ENCODE measurements at places on chromosomes 11 and 22.

DNA sequence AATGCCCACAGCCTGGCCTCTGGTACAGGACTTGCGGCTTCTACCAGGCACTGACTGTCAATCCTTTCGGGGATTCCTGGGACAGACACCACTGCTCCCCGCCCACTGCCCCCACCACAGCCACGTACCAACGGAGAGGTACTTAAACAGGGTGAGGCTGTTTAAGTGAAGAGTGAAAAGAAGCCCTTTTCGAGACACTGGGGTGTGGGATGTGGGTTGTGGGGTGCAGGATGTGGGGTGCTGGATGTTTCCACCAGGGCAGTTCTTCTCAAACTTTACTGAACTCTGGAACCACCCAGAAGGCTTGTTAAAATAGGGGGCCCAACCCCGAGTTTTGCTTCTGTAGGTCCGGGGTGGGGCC lies 34.2 kb upstream of the PRR5 start:
- DNase-seq, result no peak

- DNase-seq, result no peak
Measured at GRCh38 chr11:110038201-110038600, 55.0 kb upstream of the ZC3H12C start.

GRCh38 chr22:34579519-34579918 lies 486.4 kb upstream of the ISX start:
- DNase-seq, result no peak

DNA sequence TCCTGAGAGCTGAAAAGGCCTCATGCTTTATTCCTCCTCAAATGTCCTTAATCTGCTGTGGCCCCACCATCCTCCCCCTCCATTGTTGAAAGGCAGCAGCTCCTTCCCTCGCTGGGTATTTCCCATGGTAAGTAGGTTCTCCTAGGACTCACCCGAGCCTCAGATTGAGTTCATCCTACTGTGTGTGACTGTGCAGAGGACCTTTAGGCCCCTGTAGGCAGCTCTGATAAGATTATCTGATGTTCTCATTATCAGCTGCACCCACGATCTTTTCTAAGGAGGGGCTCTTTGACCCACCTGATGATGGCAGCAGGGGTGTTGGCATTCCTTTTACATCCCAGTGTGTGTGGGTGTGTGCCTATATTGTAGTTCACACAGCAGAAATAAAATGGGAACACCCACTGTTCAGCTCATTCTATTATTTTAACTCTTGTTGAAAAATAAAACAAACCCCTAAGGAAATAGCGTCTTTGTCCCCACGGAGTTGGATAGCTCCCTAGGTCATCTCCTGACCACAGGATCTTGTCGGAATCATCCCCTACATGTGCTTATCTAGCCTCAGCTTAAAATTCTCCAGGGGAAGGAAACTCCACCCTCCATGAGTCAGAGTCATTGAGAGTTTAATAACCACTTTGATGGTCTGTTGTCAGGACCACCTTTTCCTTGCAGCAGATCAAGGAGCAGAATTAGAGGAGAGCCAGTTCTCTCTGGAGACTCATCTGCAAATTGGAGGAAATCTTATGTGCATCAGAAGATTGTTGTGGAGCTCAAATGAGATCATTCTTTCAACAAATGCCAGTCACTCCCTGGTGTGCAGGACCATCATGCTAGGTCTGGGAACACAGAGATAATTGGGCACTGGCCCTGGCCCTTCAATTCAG lies 19.3 kb downstream of the ENDOD1 start:
- no peak for DNase-seq

DNA sequence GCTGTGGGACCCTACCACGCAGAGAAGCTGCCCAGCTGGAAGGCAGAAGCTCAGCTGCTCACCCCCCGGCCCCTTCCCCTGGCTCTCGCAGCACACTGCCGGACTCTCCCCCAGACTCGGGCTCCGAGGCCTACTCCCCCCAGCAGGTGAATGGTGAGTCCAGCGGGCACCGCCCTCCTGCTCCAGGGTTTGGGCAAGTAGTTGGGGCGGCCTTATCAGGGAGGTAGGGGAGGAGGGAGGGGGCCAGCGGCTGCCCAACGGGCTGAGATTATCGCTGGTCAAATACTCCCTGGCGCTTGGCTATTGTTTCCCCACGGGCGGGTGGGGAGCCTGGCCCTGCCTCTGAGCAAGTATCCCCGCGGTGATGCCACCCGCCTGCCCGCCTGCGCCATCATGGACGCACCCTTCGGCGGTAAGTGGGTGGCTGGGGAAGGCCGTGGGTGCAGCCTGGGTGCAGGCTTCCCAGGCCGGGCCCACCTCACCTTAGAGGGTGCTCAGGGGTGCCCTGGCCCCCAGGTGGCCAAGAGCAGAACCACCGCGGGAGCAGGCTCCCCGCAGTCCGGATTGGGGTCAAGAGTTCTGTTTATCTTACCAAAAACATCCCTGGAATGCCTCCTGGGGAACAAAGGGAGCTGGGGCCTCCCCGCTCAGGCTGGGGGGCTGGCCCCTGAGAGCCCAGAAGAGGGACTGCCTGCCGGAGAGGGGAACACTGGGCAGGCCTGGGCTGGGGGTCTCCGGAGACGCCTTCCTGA lies 16.9 kb downstream of the MYRF start:
- DNase-seq, result no peak

- DNase-seq, result no peak
Measured at GRCh38 chr11:9669954-9670353, 6.1 kb downstream of the SWAP70 start.

DNA sequence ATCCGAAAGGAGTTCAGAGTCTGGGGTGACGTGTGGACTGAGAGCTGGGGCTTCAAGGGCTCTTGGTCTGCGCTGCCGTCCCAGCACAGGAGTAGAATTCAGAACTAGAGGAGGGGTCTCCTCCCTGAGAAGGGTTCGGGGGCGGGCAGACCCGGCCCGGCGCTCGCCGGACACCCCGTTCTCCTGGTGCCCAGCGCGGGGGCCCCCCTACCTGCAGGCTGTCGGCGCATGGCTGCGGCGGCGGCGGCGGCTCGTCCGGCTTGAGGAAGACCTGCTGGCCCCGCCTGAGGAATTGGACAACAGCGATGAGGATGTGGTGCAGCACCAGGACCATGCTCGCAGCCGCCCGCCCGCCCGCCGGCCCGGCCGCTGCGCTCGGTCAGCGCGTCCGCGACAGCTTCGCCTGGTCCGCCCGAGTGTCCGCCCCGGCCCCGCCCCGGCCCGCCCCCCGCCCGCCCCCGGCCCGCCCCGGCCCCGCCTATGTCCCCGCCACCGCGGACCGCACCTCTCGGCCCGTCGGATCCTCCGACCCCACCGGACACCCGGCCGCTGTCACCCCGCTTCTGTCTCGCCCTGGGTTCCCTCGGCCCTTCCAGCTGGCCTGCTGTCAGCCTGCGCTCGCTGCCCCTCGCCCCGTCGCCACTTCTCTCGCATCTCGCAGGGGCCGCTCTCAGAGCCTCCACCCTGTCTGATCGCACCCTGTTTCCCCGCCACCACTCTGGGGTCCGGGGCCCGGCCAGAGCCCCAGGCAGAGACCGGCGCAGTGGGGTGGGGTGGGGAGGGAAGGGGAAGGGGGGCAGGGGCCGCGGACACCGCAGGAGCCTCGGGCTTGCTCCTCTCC lies 32.0 kb downstream of the PDE2A start:
- peak; percentile 71 for DNase-seq

DNA sequence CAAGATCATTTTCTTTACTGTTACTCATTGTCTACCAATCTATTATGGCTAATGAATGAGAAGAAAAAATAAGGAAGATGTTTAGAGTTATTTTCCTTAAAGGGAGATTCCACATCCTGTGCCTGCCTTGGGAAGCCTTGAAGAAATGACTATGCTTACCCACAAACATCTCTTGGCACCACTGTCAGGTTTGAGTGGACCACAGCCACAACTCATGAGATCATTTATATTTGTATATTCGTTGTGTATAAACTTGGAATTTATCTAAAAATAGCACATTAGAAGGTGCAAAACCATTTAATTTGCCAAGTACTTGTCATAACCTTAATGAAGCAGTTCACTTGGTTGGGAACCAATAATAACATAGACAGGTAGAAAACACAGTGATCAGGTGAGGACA lies 740.8 kb downstream of the DLG2 start:
- DNase-seq, result no peak

DNA sequence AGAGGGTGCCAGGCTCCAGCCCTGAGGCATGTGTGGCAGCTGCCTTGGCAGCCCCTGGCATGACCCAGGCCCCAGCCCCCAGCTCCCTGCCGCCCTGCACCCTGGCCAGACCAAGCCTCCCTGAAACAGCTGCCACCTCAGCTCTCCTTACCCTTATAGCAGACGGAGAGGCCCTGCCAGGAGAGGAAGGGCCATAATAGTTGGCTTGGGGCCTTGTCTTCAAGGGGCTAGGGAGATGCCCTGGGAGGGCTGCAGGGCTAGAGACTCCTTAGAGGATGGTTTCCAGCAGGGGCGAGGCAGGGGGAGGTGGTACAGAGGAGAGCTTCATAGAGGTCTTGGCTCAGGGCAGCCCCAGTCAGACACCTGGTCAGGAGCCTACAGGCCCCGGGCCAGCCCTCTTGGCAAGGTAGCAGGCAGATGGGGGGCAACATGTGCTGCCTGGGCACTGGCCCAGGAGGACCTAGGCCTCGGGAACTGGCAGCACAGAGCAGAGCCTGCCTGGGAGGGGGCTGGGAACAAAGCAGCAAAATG lies 13.0 kb downstream of the SMTN start:
- DNase-seq, result peak; percentile 90

- DNase-seq, result no peak
Measured at GRCh38 chr11:76955459-76956114, 78.6 kb upstream of the B3GNT6 start.

- no peak for DNase-seq
Measured at GRCh38 chr22:26477341-26477731, 6.2 kb downstream of the HPS4 start.

DNA sequence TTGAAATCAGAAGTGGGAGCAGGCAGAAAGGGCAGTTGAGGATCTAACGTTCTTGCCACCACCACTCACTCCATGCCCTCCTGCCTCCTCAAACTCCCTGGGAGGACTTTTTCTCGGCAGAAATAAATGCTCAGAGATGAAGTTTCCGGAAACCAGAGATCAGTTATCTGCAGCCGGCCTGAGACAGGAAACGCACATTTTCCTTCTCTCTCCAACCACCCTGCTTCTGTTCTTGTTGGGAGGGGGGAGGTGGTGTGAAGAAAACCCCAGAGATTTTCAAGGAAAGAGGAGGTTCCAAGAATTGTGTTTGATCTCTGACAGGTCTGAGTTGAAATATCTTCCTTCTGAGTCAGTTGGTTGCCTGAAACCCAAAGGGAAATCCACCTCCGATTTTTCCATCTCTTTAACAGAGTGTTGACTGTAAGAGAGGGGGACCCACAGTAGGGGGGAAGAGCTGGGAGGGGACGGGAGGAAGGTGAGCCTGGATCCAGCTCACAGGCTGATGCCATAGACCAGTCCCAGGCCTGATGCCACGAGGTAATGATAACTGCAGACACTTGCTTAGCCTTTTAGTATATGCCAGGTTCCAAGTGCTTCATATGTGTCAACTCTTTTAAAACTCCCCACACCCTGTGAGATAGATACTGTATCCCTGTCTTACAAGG lies 100.8 kb downstream of the TRAF6 start:
- DNase-seq, result no peak

DNA sequence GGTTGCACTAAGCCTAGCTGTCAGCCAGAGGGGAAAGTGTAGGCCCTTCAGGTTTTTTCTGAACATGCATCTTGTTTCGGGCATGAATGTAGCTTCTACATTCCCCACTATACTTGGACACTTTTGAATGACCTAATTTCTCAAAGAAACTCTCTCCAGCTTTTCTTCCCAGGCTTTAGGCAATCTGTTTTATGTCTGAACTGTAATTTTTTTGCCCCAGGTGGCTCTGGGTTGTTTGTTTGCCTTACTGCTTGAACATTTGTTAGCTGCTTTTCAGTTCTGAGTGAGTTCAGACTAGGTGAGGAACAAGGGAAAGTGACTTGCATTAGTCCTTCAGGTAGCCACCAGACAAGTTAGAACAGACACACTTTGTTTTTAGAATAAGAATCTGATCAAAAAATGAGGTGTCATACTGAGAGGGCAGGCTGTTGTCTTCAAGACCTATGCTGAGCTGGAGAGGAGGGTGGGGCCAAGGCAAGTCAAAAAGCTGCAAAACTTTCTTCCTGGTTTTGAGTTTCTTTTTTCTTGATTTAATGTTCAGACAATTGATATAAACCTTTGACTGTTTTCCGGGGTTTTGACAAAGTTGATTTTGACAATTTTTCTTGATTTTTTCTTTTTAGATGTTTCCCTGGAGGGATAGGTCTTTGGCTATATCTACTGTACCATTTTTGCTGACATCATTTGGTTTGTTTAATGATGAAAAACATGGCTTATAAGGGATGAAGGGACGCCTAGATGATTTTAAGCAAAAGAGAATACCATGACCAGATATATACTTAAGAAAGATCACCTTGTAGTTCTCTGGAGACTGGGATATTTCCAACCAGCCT lies 182.8 kb downstream of the WNT11 start:
- no peak for DNase-seq

GRCh38 chr11:10032935-10033334 lies 261.1 kb downstream of the SBF2 start:
- DNase-seq, result no peak

GRCh38 chr22:36277482-36278291 lies 24.8 kb downstream of the APOL1 start:
- peak; percentile 72 for DNase-seq

- no peak for DNase-seq
Measured at GRCh38 chr11:81658722-81659121, 1074.9 kb downstream of the FAM181B start.

DNA sequence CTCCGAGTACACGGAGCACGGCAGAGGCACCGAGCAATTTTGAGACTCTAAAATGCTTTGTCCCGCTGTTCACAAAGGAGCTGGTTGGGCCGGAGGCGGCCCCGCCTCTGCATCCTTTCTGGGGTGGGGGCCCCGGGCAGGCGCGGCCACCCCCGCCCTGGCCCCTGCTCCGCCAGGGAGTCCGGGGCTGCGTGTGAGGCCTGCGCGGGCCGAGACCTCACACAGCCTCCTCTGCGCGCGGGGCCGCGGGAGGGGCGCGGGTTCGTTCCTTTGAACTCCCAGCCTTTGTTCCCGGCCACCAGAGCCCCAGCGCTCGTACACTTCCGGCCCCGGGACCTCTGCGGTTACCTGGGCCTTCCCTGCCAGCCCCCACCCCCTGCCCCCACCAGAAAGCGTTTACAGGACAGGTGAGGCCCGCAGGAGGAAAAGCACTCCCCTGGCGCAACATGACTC lies 1.6 kb downstream of the FGF19 start:
- no peak for DNase-seq

GRCh38 chr22:37626556-37627075 lies 12.9 kb upstream of the SH3BP1 start:
- DNase-seq, result no peak

Measured in left ventricle myocardium superior (tissue), 1 donor.